ENCODE measurements at places on chromosomes 7 and 10.

- DNase-seq: no peak
Observed at GRCh38 chr7:17406738-17407137, 108.3 kb downstream of the AHR start.

- DNase-seq: no peak
Observed at GRCh38 chr10:47255033-47255813, 44.8 kb upstream of the GDF10 start.

- no peak for DNase-seq
Observed at GRCh38 chr7:107025449-107026103, 18.9 kb upstream of the PRKAR2B start.

DNA sequence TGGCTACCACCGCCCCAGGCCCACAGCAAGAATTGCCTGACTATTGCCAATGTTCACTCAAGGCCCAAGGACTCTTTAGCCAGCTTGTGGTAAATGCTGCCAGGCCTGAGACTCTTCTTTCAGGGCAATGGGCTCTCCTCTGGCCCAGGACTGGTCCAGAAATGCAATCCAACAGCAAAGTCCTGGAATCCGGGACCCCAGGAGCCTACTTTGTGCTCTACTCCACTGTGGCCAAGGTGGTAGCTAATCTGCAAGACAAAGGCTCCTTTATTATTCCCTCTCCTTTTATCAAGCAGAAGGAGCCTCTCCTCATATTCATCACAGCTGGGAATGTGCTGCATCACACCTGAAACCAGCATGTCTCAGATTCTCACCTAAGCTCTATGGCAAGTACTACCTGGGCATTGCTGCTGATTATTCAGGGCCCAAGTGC, 107.6 kb upstream of the PRSS58 start:
- no peak for DNase-seq

- DNase-seq: no peak
Observed at GRCh38 chr7:121039510-121039822, 51.0 kb downstream of the CPED1 start.

- DNase-seq: no peak
Observed at GRCh38 chr7:148664324-148664723, 34.4 kb upstream of the CUL1 start.

DNA sequence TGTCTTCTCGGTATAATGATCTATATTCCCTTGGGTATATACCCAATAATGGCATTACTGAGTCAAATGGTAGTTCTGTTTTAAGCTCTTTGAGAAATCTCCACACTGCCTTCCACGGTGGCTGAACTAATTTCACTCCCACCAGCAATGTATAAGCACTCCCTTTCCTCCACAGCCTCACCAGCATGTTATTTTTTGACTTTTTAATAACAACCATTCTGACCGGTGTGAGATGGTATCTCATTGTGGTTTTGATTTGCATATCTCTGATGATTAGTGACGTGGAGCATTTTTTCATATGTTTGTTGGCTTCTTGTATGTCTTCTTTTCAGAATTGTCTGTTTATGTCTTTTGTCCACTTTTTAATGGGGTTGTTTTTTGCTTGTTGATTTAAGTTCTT, 33.6 kb downstream of the KIAA1217 start:
- no peak for DNase-seq

DNA sequence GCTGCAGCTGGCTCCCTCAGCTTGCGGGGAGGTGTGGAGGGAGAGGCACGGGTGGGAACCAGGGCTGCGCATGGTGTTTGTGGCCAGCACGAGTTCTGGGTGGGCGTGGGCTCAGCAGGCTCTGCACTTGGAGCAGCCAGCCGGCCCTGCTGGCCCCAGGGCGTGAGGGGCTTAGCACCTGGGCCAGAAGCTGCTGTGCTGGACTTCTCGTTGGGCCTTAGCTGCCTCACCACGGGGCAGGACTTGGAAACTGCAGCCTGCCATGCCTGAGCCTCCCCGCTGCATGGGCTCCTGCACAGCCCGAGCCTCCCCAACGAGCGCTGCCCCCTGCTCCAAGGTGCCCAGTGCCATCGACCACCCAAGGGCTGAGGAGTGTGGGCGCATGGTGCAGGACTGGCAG, 120.1 kb downstream of the ZNF248 start:
- DNase-seq: no peak

GRCh38 chr10:47214520-47214919, 85.5 kb upstream of the GDF10 start:
- no peak for DNase-seq

DNA sequence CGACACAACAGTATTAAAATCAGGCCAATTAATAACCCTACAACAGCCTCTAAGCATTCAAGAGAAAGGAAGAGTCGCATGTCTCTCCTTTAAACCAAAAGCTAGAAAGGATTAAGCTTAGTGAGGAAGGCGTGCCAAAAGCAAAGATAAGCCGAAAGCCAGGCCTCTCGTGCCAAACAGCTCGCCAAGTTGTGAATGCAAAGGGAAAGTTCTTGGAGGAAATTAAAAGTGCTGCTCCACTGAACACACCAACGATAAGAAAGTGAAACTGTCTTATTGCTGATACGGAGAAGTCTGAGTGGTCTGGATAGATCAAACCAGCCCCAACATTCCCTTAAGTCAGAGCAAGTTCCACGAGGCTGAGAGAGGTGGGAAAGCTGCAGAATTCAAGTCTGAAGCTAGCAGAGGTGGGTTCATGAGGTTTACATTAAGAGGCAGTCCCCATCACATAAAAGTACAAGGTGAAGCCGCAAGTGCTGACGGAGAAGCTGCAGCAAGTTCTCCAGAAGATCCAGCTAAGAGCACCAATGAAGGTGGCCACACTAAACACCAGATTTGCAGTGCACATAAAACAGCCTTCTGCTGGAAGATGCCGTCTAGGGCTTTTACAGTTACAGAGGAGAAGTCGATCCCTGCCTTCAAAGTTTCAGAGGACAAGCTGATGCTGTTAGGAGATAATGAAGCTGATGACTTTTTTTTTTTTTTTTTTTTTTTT, 194.8 kb downstream of the MAD1L1 start:
- DNase-seq: no peak

DNA sequence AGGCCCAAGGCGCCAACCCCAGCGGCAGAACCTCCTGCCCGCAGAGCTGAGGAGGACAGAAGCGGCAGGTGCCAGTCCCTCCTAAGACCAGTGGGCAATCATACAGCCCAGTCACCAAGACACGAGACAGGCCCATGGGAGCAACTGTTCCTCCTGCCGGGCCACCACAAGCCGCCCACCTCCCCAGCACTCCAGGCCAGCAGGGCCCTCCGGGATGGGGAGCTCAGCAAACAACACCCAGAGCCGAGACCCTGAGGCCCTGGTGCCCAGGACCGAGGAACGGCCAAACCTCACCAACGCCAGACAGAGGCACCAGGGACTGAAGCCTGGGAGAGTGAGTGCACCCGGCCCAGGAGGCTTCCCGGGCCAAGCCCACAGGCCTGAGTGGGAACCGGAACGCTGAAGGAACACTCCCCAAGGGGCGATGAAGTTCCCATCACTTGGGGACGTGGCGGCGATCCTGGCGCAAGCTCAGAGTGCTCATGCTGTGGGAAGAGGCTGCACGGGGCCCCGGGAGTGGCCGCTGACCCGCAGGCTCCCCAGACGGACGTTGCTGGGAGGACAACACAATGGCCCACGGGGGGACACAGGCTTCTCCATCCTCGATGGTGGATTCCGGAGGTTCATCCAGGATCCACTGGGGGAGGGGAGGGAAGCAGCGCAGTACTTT, 35.1 kb downstream of the GPER1 start:
- DNase-seq: no peak

- DNase-seq: no peak
Observed at GRCh38 chr10:70162151-70162891, 8.0 kb downstream of the SAR1A start.

- DNase-seq: no peak
Observed at GRCh38 chr10:4301291-4302045, 516.5 kb upstream of the KLF6 start.

- no peak for DNase-seq
Observed at GRCh38 chr7:73851410-73852338, 9.3 kb upstream of the TMEM270 start.

GRCh38 chr7:2029211-2029905, 203.4 kb downstream of the MAD1L1 start:
- no peak for DNase-seq

DNA sequence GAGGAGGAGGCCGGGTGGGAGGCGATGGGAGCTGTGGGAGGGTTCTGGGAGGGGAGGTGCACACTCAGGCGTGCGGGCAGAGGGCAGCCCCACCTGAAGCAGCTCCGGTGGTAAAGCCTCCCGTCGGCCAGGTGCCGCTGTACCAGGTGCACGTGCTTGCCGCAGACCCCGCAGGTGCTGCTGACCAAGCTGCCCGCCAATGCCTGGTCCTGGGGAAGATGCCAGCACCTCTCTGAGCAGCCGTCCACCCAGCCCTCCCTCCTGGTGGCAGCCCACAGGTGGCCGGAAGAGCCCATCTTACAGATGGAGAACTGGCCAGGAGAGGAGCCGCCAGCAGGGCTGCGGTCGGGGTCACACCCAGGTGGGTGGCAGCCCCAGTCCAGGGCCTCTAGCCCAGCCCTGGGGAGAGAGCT, 12.6 kb downstream of the MICALL2 start:
- DNase-seq: no peak

GRCh38 chr7:35537067-35538023, 157.6 kb downstream of the HERPUD2 start:
- DNase-seq: peak; percentile 72

GRCh38 chr7:31443457-31443856, 70.4 kb upstream of the ITPRID1 start:
- no peak for DNase-seq

DNA sequence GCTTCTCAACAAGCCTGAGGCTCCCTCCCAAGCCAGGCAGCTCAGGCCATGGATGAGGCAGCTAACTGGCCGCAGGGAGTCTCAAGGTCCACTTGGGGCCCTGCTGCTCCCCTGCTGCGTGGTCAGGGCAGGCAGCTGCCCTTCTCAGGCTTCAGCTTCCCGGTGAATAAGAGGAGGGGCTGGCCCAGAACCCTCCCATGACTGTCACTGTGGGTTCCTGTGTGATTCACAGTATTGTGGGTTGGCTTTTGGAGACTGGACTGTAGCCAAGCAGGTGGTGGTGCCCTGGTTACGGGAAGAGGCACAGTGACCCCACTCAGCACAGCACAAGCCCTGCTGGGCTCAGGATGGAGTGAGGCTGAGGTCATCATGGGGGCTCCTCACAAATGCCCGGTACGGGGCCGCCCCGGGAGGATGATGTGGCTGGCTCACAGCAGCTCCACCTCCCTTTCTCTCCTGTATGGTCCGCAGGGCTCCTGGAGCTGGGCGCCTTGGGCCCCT, 189.8 kb downstream of the HECW1 start:
- DNase-seq: no peak

DNA sequence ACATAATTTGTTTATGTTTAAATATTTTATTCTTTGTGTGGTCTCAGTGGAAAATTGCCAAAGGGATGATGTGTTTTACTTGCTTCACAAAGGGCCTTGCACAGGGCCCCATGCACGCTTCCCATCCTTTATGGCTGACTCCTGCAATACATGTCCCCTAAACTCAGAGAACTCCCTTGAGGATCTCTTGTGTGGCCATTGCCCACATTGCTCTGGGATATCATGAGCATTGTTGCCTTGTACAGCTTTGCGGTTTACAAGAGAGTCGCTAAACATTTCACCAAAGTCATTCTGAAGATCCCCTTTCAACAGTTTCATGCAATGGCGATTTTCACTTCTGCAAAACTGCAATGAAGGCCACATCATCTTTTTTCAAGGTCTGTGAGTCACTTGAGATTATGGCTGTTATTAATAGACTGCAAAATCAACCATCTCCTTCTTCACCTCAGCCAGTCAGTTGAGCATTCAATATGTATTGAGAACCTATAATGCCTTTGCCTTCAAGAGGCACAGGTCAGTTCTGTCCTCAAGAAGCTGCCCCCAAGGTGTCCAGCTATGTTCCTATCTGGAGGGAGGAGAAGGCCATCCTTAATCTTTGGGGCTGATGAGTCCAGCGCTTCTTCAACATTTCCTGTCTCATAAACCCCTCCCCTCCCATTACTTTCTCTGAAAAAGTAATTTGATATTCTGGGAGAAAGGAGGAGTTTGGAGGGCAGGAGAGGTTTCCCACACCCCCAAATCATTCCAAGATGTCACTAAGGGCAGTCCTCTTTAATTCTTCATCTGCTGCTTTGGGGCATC, 108.1 kb downstream of the CCDC71L start:
- DNase-seq: peak; percentile 74

GRCh38 chr7:71236230-71237105, 104.5 kb downstream of the GALNT17 start:
- no peak for DNase-seq

DNA sequence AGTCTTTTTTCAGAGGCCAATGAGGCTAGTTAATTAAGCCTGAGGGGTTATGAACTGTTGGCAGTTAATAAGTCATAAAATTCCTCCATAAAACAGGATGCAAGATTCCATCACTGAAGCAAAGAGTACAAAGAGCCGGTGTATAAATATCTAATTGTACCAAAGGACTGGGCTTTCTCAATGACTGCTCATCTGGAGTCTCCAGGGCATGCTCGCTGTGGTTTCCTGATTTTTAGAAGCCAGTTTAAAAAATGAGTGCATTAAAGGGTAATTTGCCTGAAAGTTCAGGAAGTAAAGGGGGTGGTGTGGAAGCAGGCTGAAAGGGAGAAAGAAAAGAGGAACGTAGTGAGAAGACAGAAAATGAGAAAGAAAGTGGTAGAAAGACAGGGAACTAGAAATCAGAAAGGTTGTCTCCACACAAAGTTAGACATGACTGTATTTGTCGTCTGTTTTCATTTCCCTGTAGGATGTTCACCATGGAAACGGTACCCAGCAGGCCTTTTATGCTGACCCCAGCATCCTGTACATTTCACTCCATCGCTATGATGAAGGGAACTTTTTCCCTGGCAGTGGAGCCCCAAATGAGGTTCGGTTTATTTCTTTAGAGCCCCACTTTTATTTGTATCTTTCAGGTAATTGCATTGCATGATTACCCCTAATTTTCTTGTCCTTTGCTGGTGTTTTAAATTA, 282.3 kb downstream of the TWIST1 start:
- no peak for DNase-seq

DNA sequence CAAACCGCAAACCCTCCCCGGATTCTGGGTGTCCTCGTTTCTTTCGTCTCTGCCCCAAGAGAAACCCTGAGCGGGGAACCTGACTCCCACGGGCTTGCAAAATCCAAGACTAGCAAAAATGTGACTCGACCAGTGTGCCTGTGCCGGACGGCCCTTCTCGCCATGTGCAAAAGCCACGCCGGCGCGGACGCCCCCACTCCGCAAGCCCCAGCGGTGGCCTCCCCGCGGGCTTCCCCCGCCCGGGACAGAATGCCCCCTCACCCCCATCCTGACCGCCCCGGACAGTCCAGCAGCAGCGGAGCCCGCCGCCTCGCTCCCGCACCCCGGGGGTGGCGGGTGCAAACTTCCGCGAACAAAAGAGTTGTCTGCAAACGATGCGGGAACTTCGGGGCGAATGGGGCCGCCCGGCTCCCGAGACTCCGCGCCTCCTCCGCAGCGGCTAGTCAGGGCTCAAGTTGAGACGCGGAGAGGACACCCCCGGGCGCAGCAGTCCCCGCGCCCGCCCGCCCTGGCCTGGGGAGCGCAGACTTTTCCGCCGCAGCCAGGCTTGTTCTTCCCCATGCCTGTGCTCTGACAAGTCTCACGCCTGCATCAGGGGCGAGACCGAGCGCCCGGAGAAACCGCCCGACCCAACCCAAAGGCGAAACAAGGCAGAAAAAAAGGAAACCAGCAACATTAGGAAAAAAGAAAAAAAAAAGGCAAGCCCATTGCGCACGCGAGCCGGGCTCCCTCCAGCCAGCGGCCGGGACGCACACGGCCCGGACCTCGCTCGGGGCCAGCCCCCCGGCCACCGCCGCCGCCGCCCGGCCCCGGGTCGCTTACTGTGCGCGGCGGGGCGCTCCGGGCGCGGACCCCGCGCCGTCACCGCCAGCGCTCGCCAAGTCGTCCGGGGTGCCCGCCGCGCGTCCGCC, 732 bp downstream of the FAM53B start:
- peak; percentile 61 for DNase-seq

- DNase-seq: no peak
Observed at GRCh38 chr10:119522747-119523426, 19.6 kb downstream of the RGS10 start.
